ENCODE measurements at places on chromosomes 1 and 21.

GRCh38 chr1:157504646-157505045 lies 47.7 kb downstream of the FCRL5 start:
- DNase-seq: no peak

DNA sequence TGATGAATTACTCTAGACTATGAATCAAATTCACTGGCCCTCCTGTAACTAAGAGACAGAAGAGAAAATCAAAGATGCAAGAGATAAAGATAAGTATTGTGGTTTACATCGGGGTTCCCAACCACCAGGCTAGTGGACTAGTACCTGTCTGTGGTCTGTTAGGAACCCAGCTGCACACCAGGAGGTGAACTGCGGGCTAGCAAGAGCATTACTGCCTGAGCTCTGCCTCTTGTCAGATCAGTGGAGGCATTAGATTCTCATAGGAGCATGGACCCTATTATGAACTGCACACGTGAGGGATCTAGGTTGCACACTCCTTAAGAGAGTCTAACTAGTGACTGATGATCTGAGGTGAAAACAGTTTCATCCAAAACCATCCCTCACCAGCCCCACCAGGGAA lies 58.9 kb upstream of the DUSP10 start:
- no peak for DNase-seq

DNA sequence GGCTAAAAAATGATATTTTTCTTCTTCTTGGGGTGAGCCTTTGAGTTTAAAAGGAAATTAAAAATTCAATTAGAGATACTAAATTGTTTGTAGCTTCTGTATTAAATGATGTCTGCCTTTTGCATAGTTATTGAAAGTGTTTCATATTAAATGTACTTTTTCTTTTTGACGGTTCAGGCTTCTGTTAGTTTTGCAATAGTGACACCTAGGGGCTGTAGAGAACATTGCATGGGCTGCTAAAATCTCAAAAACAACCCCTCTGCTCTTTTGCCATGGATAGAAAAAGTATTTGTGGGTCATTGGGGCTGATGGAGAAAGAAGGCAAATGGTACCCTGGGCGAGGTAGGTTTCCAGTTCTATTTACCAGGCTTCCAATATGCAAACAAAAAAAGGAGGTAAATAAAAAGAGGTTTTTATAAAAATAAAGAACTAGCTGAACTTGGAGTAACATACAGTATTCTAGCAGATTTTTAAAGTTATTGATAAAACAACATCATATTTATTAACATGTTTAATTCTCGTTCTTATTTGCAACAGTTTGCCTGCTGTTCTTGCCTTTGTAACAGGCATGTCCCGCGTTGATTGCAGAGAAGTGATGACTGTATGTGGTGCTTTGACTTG lies 115.4 kb upstream of the HOOK1 start:
- peak; percentile 51 for DNase-seq

DNA sequence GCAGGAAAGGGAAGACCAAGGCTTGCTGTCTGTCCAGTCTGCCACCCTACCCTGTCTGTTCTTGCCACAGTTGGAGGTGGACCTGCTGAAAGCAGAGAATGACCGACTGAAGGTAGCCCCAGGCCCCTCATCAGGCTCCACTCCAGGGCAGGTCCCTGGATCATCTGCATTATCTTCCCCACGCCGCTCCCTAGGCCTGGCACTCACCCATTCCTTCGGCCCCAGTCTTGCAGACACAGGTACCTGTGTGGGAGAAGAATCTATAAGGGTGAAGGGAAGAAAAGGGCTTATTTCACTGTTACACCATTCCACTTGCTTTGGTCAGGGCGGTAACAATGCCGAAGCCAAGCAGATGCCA lies 20.3 kb upstream of the IPO9 start:
- DNase-seq: no peak
